ENCODE measurements at places on chromosomes 2 and 18.

DNA sequence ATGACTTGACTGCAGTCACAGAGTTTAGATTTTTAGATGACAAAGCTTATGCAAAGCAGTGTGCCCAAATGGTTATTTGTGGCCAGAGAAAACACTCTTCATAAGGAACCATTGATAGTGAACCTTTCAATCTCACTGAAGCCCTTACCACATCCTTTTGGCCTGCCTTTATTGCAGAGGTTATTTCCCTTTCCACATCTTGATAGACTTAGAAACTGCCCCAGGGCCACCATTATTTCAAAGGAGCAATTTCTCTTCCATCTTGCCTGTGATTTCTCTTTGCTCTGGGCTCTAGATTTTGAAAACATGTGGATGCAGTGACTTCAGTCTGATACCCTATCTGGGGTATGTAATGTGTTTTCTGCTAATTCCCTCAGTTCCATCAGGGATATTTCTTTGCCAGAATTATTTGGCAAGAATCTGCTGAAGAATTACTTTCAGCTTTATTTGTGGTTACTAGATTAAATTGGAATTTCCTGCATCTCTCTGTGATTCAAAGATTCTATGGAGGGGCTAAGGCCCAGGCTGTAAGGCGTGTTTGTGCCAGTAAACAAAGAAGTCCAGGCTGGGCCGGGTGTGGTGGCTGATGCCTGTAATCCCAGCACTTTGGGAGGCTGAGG is 51.0 kb downstream of the MOGAT1 start:
- no peak for DNase-seq

GRCh38 chr2:23491591-23492336 is 106.8 kb downstream of the KLHL29 start:
- no peak for DNase-seq

GRCh38 chr2:24490181-24490689 is 819 bp upstream of the NCOA1 start:
- DNase-seq, result no peak

DNA sequence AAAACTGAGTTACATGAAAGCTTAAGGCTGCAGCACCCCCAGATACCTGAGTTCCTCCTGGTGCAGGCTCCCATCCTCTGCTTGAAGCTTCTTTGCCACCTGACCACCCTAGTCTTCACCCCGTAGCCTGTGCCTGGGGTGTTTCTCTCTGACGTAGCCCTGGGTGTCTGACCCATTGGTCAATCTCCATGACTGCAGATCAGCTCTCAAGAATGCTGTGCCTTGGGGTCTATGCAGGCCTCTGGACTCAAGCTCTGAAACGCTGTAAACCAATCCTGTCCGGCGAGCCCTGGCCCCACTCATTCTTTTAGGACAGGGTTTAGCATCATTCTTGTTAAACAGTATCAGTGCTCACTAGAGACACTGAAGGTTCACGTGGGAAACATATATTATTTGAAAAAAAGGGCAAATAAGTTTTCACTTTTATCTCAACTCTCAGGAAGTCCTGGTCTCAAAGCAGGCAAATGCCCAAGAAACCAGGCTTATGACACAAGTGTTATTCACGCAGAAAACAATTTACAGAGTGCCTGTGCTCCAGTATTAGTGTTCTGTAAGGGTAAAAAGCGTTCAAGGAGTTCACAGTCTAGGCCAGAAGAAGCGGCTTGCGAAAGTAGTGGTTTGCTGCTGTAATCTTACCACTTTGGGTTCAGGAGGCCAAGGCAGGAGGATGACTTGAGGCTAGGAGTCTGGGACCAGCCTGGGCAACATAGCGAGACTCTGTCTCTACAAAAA is 22.8 kb upstream of the PPP4R1 start:
- no peak for DNase-seq

DNA sequence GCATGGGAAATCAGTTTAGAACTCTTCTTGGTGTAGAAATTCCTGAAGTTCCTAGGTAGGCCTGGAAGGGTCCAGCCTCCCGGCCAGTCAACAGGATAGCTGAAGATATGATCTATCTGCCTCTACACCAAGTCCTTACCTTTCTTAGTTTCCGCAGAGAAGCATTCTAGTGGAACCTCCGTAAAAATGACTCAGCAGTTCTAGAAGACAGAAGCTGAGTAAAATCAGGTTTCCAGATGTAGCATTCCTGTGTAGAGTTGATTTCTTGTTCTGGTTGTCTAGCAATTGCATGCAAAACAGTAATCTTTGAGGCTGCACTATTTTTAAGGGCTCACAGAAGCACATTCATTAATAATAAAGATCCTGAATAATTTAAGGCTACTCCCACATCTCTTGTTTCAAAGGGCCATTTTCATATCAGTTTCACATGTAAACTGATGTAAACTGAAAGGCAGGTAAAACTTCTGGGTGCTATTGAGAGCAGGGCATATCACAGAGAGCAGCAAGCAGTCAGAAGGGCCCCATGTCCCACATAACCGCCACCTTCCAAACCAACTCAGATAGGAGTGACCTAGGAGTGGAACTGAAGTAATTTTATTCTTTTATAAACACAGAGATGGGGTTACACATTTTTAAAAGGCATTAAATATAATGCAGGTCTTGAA is 3.2 kb upstream of the DYTN start:
- DNase-seq, result no peak

DNA sequence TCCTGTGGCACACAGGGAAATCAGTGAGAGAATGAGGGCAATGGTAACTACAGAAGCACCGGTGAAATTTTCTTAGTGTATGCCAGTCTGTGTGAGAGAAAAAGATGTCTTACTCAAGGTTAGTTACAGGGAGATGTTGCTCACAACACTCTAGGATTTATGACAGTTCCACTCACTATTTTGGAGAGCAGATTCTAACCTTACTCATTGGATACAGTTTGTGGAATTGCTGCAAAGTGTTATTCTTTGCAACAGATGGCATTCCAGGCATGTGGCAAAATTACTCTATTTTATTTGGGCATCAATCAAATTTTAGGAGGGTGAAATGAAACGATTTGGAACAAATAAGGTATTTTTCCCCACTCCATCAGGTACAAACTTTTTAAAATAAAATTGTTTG is 449.1 kb downstream of the PIK3C3 start:
- no peak for DNase-seq

DNA sequence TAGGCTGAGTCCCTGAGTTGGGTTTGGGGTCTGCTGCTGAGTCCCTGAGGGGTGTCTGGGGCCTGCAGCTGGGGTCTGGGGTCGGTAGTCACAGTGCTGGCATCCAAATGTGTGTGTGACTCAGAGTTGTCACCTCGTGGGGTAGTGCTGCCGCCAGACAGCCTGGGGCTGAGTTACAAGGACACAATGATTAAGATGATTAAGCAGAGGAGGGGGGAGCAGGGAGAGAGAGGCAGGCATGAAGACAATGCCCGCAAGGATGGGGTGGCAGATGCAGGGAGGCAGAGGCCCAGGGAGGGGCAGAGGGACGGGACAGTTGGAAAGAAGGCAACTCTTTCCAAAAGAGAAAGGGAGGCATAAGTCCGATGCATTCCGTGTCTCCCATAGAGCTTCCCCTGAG is 120.2 kb downstream of the CELF4 start:
- no peak for DNase-seq

DNA sequence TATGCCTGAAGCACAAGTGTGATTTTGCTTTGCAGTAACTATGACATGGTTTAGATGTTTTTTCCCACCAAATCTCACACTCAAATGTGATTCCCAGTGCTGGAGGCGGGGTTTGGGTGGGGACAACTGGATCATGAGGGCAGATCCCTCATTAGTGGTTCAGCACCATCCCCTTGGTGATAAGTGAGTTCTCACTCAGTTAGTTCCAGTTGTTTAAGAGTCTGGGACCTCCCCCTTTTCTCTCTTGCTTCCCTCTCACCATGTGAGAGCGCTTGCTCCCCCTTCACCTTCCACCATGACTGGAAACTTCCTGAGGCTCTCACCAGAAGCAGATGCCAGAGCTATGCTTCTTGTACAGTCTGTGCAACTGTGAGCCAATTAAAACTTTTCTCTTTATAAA is 102.9 kb downstream of the NBAS start:
- DNase-seq, result no peak

- DNase-seq, result no peak
These were observed 671.0 kb upstream of the SOX11 start for GRCh38 chr2:5021136-5021535.

DNA sequence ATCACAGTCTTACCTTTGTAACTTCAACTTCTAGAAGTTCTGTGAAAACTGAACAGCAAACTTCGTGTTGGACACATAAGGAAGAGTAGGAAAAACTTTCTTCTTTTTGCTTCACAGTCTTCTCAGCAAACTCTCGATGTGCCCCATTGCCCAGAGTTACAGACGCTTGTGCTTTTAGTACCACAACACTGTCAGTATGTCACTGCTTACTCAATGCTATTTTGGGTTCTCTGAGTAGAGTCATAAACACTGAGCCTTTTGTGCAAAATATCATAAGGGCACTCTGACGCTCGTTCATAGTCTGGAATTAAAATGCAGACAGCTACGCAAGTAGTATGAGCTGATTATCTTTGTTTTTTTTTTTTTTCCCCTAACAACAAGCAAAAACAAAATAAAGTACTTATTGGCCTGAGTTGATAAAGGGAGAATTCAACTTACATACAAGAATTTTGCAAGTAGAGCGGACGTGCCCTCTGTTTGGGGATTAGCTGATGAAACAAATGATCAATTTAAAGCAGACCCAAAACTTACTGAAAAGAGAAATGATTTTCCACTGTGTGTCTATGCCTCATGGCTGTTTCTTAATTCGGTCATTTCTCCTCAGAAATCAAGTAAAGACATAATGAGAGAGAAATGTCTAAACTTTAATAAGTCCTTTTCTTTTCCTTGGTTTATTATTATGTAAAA is at the start of gene CDH19:
CDH19 (minus strand) TSS at position 150 of the 687 bp plus-strand sequence. CDS start 31,886 bp downstream, outside the sequence.
- no peak for DNase-seq

DNA sequence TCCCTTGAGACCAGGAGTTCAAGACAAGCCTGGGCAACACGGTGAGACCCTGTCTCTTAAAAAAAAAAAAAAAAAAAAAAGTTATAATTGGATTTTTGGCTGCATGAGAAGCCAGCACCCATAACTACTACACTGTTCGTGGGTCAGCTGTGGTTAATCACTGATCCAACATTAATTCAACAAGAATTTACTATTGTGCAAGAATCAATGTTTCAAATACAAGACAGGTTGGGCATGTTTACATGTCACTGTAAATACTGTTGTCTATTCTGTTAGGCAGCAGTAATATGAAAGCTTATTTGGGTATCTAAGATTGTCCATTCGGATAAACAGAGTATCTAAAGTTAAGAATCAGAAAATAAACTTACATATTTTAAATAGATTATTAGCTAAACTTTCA is 62.3 kb downstream of the ESCO1 start:
- DNase-seq, result no peak

DNA sequence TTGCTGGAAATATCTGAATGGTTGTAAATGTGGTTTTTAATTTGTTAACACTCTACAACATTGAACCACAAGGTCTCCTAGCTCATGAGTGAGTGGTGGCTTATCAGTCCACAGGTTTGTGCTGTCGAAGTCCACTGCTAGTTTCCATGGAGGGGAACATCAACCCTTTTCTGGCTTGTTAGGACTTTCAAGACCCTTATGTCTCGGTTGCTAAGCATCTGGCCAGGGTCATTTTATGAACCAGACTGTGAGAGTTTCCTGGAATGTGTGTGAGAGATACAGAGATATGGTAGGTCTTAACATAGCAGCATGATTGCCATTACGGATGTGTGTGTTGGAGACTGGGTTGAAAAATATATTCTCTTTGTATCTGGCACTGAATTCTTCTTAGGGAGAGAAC is 36.9 kb downstream of the KCNE4 start:
- DNase-seq, result no peak

- no peak for DNase-seq
These were observed 77.4 kb upstream of the ZCCHC2 start for GRCh38 chr18:62445386-62445917.

GRCh38 chr2:128797937-128798336 is 479.3 kb upstream of the HS6ST1 start:
- no peak for DNase-seq

GRCh38 chr2:129936334-129936934 is 43.0 kb upstream of the RAB6C start:
- no peak for DNase-seq

DNA sequence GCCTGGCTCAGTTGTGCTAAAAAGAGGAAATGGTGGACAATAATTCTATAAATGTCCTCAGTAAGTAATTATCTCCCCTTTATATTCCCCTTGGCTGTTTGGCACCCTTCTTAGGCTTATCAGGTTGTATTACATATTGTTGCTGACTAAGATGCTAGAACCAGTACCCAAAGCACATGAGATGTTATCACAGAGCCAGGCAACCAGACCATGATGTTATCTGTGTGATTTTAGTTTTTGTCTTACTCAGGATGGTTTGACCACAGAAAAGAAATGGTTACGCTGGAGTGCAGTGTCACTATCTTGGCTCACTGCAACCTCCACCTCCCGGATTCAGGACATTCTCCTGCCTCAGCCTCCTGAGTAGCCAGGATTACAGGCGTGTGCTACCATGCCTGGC is 15.2 kb downstream of the R3HDM1 start:
- no peak for DNase-seq

- no peak for DNase-seq
These were observed 7.1 kb upstream of the SOS1 start for GRCh38 chr2:39127973-39128372.

Measured in kidney epithelial cell (primary cell).